Hematopoietic multipotent progenitor cell treated with erythropoietin and hydrocortisone succinate and interleukin-3 and kit ligand, for 4 days (in vitro differentiated cells): ENCODE measurements at places on chromosomes 12 and 14.
A peak's percentile ranks its signal among the peaks of the same experiment; 100 is the strongest.

DNA sequence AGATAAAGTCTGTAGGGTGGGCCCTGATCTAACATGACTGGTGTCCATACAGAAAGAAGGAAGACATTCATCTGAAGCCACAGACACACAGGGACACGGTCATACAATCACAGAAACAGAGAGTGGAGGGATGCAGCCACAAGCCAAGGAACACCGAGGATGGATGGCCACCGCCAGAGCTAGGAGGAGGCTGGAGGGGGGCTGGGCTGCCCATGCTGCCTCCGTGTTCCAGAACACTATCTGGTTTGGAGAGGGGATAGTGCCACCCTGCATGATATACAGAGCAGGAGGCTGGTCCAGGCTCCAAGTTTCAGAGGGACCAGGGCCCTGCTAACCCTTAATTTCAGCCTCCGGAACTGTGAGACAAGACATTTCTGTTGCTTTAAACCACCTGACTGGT lies 8.7 kb downstream of the KRT75 start:
- DNase-seq, result no peak

DNA sequence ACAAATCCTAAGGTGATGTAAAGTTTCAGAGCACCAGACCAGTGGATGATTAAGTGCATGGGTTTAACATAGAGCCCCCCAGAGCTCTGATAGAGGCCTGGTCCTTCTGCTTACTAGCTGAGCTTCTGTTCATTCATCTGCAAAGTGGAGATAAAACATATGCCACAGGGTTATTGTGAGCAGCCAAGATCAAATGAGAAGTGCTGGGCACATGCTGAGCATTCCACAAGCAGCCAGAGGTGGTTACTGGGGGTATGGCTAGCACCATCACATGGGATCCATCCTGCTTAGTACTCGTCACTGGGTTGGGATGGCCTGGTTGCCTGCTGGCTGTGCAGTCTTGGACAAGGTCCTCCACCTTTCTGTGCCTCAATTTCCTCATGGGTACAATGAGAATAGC lies 18.0 kb upstream of the SMUG1 start:
- DNase-seq, result peak; percentile 22

GRCh38 chr12:87163122-87163521 lies 866.1 kb downstream of the C12orf50 start:
- DNase-seq, result no peak

DNA sequence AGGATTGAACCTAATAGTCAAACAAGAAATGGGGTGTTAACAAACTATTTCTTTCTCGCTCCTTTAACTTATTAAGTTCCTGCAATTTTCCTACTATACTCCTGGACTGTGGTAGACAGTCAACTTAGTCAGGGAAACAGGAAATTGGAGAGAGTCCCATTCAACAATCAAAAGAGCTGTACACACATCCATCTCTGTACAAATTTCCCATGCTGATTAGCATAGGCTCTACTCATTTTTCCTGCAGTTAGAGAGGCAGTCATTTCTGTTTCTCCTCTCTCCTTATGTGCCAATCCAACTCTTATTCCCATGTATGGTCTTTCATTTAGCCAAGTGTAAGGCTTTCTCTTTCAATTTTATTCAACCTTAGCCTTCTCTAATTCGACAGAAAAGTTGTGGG lies 1168.5 kb upstream of the FLRT2 start:
- DNase-seq, result no peak

- DNase-seq, result no peak
These were observed 215.5 kb downstream of the AACS start for GRCh38 chr12:125280482-125281377.

DNA sequence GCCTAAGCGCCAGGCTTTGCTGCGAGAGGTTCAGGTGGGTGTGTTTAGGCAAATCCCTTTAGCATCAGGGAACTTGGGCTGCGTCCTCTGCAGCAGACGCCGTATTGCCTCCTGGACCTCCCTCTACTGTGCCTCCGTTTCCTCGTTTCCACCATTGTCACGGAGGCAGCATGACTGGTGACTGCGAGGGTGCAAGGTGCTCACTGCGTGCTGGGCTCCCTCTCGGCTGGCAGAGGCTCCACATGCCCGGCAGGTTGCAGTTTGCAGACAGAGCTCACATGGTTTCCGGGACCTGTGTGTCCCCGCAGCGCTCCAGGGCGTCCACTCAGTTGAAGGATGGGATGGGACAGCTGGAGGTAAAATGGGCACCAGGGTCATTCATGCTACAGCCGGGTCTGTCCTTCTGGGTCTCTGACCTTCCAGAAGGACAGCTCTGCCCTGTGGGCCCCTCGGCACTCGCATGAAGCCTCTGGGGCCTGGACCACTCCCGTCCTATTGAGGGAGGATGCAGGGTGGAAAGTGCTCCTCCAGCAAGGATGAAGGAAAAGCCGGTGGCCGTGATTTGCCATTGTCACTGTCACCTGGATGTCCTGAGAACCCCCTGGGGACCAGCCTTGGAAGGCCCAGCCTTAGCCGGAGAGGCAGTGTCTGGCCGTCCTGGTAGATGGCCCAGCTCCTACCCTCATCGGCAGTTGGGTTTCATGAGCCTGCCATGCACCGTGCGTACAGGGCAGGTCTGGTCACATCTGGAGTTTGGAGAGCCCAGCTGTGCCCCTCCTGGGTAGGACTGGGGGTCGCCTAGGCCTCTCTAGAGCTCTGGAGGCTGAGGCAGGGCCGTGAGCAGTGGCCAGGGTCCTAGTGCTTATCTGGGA lies 146.5 kb downstream of the KIF26A start:
- no peak for DNase-seq

DNA sequence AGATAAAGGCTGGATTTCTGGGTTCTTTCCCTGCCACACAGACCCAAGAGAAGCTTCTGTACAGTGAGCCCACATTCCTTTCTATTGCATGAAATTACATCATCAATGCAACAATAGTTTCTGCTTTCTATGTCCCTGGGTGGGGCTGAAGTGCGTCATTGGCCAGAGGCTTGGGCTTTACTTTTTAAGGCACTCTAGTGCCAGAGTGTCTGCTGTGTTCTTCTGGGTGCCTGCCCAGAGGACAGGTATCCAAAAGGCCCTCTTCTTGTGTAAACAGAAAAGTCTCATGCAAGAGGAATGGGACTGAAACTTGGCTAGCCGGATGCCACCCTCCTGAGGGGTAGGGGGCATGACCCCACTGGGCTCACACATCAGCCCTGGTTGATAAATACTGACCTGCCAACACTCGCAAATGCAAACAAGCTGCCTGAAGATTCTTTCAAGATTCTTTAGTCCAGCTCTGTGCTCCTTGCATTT lies 5.9 kb downstream of the KRT86 start:
- no peak for DNase-seq

DNA sequence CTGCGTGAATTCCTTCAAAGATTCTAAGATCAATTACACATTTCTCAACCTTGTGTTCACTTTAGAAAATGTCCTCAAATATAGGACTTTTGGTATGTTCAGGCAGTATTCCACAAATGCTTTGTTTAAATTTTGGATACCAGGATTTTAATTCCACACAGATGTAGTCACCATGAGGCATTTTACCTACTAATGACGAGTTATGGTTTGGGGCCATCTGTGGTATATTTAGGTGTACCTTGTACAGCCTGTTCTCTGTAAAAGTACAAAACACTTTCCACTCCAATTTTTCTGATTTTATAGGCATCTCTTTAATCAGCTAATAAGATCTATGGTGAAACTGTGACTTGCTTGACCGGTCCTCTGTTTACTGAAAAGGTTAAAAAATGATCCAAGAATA lies 275.7 kb upstream of the PRICKLE1 start:
- DNase-seq, result no peak

DNA sequence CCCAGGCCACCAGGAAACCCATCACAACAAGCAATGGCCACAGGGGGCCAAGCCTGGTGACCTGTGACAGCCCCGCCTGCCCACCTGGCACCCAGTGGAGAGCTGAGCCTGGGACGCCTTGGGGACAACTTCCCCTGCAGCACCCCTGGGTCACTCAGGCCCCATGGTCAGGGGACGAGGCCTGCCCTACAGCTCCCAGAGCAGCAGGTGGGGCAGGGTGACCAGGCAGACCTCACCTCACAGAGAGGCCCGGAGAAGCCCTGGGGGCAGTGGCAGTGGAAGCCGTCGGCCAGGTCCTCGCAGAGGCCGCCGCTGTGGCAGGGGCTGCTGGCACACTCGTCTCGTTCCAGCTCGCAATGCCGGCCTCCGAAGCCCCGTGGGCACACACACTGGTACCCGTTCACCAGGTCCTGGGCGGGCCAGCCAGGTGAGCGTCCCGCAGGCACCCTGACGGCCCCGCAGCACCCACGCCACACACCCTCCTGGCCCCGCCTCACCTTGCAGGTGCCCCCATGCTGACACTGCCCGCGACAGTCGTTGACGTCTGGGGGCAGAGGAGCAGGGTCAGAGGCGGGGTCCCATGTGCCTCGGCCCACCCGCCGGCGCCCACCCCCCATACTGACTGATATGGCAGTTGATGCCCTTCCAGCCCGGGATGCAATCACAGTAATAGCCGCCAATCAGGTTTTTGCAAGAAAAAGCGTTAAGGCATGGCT lies 18.1 kb downstream of the JAG2 start:
- DNase-seq, result no peak

DNA sequence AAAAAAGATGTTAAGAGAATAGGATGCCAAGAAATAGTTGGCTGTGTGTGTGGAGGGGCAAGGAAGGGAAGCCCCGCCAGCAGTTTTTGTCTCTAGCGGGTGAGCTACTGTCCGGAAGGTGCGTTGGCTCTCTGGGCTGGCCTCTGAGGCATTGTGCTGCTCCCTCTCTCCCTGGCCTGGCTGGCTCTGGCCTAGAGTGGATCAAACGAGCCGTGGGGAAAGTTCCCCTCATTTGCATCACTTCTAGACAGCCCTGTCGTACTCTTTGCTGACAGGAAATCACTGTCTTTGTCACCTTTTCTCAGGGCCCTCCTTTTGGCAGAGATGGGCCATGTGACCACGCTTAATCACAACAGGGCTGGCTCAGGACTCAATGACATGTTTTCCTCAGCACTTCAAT lies 236.1 kb upstream of the NPAS3 start:
- DNase-seq, result no peak

DNA sequence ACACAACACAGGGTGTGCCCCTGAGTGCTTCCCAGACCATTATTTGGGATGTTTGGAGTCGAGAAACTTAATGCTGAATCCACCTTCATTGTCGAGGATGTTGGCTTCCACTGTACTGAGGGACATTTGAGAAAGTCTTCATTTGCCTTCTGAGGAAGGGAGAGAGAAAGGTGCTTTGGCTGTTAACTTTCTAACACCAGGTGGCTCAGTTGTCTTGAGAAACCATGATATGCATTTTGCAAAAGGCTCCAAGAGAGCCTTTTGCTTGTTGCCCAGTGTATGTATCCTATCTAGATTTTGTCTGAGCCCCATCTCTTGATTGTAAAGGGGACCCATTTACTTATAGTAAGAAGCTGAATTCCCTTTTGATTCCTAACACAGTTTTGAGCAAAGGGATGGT lies 28.6 kb upstream of the NRXN3 start:
- DNase-seq, result no peak

DNA sequence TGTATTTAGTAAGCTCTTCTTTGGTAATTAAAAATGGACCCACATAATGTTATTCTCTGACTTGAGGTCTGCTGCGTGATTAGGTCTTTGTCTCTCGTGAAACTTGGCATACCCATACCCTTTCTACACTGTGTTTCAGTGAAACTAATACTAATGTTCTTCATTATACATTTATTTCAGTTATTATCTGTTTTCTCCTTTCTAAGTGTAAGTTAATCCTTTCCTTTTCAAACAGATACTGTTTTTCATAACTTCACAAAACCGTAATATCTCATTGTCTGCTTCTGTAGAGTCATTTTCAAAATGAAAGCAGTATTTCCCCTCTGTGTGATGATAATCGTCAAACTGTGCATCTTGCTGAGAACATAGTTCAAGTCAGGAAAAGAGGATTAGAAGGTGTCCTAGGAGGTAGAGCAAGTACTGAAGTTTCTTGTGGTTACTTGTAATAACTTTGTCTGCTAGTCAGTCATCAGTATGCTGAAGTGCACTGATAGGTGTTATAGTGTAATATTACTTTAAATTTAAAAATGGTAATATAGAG lies 15.9 kb downstream of the PYROXD1 start:
- DNase-seq, result no peak

- DNase-seq, result no peak
These were observed 41.5 kb upstream of the GNG2 start for GRCh38 chr14:51818748-51819380.

DNA sequence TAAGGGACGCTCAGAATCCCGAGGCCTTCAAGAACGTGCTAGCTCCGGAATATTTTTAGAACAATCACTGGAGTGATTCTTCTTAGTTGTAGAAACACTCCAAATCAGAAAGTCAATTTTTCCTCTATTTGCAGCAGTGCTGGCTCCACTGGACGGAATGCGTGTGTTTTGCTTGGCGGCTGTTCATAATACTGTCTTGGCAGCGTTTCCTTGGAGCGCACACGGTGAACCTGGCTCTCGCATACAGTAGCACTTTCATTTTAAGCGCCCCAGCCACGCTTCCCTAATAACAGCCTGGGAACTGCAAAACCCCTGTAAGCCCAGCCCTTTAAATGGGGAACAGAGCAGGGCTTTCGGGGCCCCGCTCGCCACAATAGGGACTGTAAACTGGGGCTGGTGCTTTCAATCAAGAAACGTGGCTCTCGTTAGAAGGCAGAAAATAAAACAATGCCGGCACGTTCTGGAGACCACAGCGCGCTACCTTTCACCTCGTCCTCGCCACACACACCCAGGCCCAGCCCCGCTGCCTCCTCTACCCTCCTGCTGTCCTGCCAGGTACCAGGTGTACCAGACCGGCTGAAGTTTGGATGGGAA lies 79.9 kb downstream of the BCL11B start:
- no peak for DNase-seq

- DNase-seq, result no peak
These were observed 25.9 kb downstream of the SSH1 start for GRCh38 chr12:108831309-108831991.

DNA sequence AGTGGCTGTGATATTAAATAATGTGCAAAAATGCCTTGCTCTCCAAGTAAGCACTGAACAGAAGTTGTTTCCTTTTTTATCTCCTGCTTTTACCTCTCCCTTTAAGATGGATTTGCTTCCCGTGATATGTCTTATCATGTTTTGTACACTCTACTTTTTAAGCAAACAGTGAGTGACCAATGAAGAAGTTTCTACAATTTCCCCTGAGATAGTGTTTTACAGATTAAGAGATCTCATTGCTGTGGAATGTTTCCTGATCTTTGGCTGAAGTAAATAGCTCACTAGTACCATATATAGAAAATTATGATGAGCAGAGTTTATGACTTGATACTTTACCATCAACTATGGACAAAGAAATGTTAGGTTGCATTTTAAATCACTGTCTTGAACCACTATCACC lies 184.8 kb upstream of the PDE3A start:
- no peak for DNase-seq

- no peak for DNase-seq
These were observed 224.0 kb upstream of the PDE3A start for GRCh38 chr12:20144341-20144740.

GRCh38 chr14:53963320-53964227 lies 6.9 kb upstream of the BMP4 start:
- peak; percentile 38 for DNase-seq
